Vagina (tissue), 2 donors: ENCODE measurements at places on chromosomes 4 and X.

- DNase-seq, result no peak
Observed at GRCh38 chr4:147683188-147683591, 773 bp downstream of the PRMT9 start.

GRCh38 chr4:145774473-145774872 lies 94.5 kb downstream of the C4orf51 start:
- no peak for DNase-seq

GRCh38 chrX:150542846-150543229 lies 25.6 kb upstream of the MTM1 start:
- DNase-seq, result no peak

GRCh38 chr4:100519205-100519604 lies 1.4 kb upstream of the EMCN start:
- no peak for DNase-seq

DNA sequence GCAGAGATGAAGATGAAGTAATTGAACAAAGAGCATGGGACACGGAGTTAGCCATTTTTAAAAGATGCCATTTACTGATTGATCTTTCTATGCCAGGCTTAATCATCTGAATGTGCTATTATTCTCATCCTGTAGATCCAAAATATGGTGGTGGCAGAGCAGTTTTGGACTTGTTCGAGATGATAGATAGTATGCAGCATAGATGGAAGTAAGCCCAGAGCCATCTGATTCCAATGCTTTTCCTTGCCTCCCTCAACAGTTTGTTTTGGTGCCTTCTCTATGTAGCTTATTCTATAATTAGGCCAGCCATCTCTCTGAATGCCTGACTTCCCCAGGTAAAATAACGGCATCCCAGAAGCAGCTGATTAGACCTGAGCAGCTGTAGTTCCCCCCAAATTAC lies 152.6 kb upstream of the CLNK start:
- no peak for DNase-seq
